ENCODE measurements at places on chromosomes 2 and 18.

- no peak for DNase-seq
Observed at GRCh38 chr2:201447086-201447485, 4.2 kb downstream of the TRAK2 start.

DNA sequence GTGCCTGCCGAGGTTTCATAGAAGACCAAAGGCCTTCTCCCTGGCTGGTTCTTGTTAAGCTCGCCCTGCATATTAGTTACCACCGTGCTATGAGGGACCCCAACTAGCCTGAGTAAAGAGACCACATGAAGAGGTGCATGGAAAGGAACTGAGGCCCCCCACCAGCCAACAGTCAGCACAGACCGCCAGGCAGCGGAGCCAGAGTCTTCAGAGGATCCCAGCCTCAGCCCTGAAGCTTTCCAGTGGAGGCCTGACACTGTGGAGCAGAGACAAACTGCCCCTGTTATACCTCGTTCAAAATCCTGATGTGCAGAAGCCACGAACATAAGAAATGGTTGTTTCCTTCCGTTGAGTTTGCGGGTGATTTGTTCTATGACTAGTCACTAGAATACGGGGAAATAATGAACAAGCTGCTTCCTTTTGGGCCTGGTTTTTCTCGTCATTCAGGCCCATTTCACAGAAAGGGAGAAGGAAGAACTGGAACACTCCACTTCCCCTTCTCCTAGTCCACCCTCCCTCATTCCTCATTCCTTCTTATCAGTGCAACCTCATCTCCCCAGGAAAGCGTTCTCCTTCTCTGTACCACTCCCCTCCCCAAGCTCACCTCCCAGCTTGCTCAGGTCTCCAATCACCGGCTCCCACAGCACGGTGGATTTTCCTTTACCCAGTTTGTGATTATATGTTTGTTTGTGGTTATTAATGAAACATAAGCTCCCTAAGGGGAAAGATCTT is 3.0 kb upstream of the GLI2 start:
- DNase-seq: no peak

GRCh38 chr2:1563943-1564891 is 151.0 kb downstream of the TPO start:
- DNase-seq: no peak

GRCh38 chr2:97878865-97879264 is 116.9 kb downstream of the TMEM131 start:
- no peak for DNase-seq

GRCh38 chr2:75810611-75811330 is 100.1 kb upstream of the GCFC2 start:
- no peak for DNase-seq

DNA sequence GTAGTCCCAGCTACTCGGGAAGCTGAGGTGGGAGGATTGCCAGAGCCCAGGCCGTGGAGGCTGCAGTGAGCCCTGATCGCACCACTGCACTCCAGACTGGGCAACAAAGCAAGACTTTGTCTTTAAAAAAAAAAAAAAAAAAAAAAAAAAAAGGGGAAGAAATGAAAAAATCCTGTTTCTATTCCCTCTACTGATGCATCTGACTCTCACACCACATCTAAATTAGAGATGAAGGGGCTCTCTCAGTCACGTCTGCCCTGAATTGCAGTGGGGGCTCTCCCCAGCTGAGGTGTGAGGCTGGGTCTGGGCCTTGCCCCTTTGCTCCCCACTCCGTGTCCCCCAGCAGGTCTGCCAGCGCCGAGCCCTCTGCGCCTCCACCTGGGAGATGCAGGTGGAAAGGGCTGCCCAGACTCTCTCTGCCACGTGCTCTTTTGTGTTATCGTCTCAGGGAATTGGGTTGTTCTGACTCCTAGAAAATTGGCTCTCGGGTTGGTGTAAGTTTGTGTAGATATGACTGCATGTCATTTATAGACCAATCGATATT is 30.2 kb downstream of the TRAPPC12 start:
- DNase-seq: no peak
